ENCODE measurements at places on chromosomes 6 and 20.

DNA sequence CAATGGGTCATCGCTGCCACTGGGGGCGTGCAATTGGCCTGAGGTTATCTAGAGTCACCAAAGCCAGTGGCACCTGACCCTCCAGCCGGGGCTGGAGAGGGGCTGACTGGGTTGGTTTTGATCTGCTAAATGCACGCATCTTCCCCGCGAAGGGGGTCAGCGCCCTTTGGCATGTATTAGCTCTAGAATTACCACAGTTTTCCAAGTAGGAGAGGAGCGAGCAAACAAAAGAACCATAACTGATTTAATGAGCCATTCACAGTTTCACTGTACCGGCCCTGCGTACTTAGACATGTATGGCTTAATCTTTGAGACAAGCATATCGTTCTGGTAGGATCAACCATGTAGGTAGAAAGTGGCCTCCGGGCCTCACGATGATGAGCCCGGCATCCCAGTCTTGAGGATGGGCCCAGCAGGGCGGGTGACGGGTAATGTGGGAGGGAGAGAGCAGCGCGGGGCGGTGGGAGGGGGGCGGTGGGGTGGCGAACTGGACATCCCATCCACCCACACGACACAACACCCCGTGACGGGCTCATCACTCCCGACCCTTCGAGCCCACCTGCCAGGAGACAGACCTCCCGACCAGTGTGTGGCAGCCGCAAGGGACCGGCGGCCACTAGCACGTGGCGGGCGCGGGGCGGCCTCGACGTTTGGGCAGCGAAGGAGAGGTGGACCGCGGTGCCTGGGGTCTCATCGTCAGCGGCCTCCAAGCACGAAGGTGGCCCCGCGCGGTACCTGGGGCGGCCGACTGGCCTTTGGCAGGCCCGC is 1957.5 kb upstream of the DEFB115 start:
- DNase-seq = peak; percentile 21

GRCh38 chr6:144305985-144306384 is 20.9 kb downstream of the UTRN start:
- peak; percentile 34 for DNase-seq

GRCh38 chr6:88473589-88473988 is 307.4 kb upstream of the CNR1 start:
- no peak for DNase-seq

DNA sequence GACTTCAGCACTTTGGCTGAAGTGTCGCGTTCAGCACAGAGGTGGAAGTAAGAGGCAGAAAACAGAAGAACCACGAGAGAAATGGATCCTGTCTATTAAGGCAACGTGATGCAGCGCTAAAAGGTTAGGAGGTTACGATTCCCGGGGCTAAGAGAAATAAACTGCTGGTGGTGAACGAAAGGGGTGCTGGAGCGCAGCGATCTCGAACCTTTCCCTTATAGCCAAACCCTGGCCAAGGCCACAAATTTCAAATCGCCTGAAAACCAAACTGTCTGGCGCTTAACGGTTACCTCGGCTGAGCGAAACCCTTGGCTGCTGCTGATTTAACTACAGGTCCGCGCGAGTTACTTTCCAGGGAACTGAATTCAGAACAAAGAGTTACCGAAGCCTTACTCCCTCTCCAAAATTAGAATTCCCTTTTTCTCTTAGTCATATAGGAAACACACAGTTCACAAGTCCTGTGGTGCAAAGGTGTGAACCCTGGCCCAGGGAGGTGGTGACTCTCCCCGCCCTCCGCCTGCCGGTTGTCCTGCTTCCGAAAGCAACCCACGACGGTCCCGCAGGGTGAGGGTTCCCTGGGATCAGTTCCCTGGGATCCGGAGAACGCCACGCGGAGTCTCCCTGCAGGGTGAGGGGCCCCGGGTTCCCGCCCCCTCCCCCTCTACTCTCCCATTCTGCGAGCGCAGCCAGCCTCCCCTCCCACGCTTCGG is 1.3 kb upstream of the SLC35D3 start:
- DNase-seq = peak; percentile 38

- no peak for DNase-seq
These were observed 15.2 kb downstream of the COX4I2 start for GRCh38 chr20:31652917-31653396.

DNA sequence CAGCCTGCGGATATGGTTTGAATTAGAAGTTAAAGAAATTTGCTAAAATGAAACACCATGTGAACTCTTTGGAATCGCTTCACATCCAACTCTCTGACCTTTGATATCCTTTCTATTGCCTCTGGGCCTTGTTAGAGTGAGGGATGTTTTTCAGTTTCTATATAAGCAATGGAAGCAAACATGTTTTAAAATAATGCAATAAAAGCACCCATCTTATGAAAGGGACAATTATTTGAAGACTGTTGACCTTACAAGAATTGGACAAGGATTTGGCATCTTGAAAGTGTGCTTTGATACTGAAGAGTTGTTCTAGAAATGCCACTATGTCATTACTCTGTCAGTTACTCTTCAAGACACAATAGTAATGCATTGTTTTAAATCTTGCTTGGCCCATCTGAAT is 221.4 kb downstream of the PLCB4 start:
- DNase-seq = no peak

DNA sequence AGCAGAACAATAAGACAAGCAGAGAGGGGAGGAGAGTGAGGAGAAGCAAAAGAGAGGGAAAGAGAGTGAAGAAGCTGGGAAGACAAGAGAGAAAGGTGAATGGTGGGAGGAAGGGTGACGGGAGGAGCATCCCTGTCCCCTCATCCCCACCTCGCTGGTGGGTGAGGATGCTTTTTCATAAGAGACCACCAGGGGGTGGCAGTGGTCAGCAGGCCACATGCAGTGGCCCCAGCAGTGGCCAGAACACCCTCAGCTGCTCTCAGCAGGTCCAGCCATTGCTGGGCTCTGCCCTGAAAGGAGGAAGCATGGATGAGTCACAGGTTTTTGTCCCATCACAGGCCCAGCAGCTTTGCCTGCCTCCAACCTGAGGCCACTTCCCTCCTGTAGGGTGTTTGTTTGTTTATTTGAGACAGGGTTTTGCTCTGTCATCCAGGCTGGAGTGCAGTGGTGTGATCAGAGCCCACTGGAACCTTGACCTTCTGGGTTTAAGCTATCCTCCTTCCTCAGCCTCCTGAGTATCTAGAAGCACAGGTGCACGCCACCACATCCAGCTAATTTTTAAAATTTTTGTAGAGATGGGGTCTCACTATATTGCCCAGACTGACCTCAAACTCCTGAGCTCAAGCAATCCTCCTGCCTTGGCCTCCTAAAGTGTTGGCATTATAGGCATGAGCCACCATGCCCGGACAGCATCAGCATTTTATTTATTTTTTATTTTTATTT is 24.0 kb downstream of the FGD2 start:
- peak; percentile 73 for DNase-seq

GRCh38 chr6:44540881-44541280 is 153.4 kb downstream of the CDC5L start:
- DNase-seq = no peak

- no peak for DNase-seq
These were observed 489.5 kb downstream of the CBLN4 start for GRCh38 chr20:55515832-55516231.

- DNase-seq = no peak
These were observed 12.3 kb downstream of the NRN1 start for GRCh38 chr6:5994234-5994998.

GRCh38 chr6:147821295-147821897 is 312.9 kb downstream of the SAMD5 start:
- no peak for DNase-seq

GRCh38 chr20:15811951-15812350 is 761.3 kb downstream of the KIF16B start:
- no peak for DNase-seq

DNA sequence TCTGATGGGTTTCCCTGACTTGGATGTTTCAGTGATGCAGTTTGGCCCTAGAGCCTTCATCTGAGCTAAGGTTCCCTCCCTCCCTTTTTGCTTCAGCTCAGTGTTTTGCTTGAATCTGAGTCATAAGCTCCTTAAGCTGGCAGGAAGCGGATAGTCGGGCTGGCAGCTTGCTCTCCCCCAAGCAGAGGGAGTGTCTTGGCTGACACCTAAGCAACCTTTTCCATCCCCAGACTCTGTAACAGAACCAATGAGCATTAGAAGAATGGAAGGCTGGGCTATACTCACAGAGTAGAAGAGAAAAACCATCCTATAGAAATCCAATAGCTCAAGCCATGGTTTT is 98.3 kb downstream of the HAO1 start:
- DNase-seq = no peak
